SHP77 (cell line): ENCODE measurements at places on chromosomes 5 and 9.

GRCh38 chr5:141806626-141807025 lies 71.6 kb downstream of the PCDH1 start:
- no peak for DNase-seq

DNA sequence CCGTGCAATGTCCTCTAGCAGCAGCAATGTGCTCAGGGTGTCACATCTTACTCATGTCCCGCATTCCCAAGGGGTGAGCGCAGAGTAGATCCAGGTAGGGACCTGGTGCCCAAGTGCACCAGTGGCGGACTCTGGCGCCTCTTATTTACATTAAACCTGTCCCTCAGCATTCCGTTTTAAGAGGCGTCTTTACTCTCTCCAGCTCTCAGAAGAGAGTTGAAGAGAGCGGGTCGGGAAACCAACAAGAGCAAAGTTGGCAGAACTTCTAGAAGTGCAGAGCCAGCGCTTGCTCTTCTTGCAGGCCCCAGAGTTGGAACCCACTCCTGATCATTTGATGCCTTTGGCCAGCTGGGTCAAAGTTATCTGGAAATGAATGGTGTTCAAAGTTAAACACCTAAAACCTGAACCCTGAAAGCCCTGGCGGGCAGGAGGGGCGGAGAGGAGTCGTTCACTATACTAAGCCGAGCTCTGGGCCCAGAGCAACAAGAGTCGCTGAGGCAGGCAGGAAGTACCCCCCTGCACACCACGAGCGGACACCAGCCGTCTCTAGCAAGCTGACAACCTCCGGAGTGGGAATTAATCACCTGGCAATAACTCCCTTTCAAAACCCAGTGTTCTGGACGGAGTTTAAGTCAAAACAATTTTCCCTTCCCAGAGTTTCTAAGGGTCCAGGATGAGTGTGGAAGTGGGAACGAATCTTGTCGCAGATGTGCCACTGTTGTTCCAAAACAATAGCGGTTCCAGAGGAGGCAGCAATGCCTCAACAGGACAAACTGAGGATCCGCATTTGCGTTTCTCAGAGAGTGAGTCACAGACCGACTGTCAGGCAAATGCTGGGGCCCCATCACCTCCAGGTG lies 122.8 kb downstream of the TMEM161B start:
- DNase-seq: no peak

- DNase-seq: peak; percentile 69
Observed at GRCh38 chr5:143051244-143052058, 281.3 kb downstream of the ARHGAP26 start.

DNA sequence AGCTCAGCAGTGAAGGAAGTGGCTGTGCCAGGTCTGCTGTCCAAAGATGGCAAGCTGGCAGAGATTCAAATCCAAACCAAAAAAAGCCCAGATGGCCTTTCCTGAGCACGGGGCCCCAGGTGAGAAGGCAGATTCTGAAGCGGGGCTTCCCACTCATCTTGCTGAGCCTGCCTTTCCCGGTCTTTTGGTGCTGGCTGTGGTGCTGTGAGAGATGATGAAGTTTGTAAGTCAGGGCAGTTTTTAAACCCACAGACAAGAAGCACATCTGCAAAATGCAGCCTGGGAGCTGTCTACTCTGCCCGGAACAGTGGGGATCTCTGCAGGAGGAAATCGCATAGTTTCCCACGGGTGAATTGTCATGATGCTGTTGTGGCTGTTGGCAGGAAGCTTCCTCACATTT lies 85.0 kb upstream of the IRX4 start:
- DNase-seq: no peak

- DNase-seq: no peak
Observed at GRCh38 chr5:27403243-27403882, 365.0 kb upstream of the CDH9 start.

GRCh38 chr5:68661237-68661636 lies 432.6 kb upstream of the SLC30A5 start:
- no peak for DNase-seq

- DNase-seq: peak; percentile 50
Observed at GRCh38 chr5:79133657-79134451, 22.2 kb downstream of the BHMT start.

- no peak for DNase-seq
Observed at GRCh38 chr5:158406884-158407823, 548.2 kb upstream of the CLINT1 start.

- no peak for DNase-seq
Observed at GRCh38 chr9:95640336-95640735, 123.6 kb upstream of the PTCH1 start.

- no peak for DNase-seq
Observed at GRCh38 chr5:143312822-143313221, 90.7 kb downstream of the NR3C1 start.

- no peak for DNase-seq
Observed at GRCh38 chr5:176608937-176609723, 826 bp downstream of the GPRIN1 start.

- no peak for DNase-seq
Observed at GRCh38 chr9:131854334-131854733, 114.5 kb upstream of the RAPGEF1 start.

DNA sequence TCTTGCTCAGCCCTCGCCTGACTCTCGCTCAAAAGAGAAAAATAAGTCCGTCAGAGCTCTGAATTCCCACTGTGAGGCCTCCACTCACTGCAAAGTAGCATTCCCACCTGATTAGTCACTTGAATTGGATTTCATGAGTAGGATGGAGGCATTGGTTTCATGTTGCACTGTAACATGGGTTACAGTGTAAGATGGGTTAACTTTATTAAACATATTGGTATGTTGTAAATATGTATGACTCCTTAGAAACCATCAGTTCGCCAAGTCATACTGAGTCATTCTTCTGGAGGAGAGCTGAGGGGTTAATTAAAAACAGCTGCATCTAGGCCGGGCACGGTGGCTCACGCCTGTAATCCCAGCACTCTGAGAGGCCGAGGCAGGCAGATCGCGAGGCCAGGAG lies 93.8 kb upstream of the BNC2 start:
- no peak for DNase-seq

DNA sequence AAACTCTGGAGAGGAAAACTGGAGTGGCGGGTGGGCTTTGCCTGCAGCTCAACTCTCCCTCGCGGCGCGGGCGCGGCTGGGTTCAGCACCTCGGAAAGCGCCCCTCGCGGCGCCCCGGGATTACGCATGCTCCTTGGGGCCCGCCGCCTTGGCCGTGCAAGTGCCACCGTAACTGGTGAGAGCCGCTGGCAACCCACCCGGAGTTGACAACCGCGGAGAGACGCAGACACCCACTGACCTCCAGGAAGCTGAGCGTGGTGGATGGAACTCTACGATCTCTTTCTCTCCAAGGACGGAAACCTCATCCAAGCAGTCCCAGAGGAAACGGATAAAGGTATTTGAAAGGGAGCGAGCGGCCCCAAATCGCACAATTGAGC lies 194 bp upstream of the RXFP3 start:
- no peak for DNase-seq

- peak; percentile 17 for DNase-seq
Observed at GRCh38 chr5:160434022-160434531, 12.4 kb downstream of the PTTG1 start.

GRCh38 chr9:114224247-114224610 lies 68.9 kb downstream of the COL27A1 start:
- DNase-seq: no peak

DNA sequence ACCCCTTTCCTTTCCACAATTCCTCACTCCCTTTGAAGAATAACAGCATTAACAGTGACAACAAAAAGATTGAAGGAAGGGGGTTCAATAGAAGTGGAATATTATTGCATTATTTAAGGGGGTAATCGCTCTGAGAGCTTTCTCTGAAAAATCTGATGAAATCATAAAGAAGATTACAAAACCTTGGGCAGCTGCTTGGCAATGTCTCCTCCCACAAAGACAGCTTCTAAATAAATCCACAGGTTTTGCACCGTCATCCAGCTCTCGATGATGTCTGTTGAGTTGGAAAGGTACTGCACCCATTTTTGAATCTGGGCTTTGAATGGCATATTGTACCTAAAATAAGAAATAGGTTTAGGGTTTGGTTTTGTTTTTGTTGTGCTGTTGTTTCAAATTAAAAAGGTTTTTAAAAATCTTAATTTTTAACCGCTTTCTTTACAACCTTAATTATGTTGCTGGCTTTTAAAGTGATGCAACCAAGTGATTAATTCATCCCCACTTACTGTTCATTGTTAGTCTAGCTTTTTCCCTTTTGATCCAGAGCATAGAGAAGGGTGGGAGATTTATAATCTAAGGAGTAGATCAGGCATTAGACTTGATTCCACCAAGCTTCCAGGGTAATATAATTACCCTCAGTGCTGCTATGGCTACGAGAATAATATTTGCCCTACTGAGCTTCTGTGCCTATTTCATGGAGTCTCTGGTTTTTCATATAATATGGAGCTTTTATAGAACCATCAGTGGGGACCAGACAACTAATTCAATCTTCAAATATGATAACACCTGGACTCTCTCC lies 85.0 kb downstream of the DNAH5 start:
- DNase-seq: no peak

GRCh38 chr9:95021166-95021886 lies 294.8 kb downstream of the AOPEP start:
- DNase-seq: no peak

GRCh38 chr5:126636956-126637355 lies 36.2 kb downstream of the PHAX start:
- DNase-seq: no peak

DNA sequence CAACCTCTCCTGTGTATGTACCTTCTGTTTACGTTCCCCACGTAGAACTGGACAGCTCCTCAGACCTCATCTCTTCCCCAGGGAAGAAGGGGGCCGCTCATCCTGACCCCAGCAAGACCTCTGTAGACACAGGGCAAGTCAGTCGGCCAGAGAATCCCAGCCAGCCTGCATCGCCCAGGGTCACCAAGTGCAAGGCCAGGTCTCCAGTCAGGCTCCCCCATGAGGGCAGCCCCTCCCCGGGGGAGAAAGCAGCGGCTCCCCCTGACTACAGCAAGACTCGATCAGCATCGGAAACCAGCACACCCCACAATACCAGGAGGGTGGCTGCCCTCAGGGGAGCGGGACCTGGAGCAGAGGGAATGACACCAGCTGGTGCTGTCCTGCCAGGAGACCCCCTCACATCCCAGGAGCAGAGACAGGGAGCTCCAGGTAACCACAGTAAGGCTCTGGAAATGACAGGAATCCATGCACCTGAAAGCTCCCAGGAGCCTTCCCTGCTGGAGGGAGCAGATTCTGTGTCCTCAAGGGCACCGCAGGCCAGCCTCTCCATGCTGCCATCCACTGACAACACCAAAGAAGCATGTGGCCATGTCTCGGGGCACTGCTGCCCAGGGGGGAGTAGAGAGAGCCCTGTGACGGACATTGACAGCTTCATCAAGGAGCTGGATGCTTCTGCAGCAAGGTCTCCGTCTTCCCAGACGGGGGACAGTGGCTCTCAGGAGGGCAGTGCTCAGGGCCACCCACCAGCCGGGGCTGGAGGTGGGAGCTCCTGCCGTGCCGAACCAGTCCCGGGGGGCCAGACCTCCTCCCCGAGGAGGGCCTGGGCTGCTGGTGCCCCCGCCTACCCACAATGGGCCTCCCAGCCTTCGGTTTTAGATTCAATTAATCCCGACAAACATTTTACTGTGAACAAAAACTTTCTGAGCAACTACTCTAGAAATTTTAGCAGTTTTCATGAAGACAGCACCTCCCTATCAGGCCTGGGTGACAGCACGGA lies 86.7 kb downstream of the GOLPH3 start:
- DNase-seq: no peak
